ENCODE measurements at places on chromosomes 4 and X.

GRCh38 chrX:46208225-46208854 lies 336.9 kb downstream of the ZNF674 start:
- DNase-seq = peak; percentile 49

DNA sequence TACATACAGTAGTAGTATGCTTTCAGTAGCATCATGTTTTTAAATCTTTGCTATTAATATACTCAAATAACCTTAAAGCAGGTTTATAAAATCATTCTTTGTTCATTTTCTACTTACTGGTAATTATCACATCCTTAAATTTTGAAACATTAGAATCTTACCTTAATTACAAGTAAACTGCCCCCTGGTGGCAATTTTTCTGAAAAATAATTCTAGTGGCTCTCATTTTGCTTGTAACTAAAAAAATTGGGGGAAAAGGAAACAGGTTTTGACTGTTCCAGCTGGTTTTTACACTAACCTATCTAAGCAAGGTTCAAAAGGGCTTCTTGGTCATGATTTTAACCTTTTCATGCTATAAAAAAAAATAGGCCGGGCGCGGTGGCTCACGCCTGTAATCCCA lies 18.5 kb upstream of the DCAF4L1 start:
- DNase-seq = no peak

DNA sequence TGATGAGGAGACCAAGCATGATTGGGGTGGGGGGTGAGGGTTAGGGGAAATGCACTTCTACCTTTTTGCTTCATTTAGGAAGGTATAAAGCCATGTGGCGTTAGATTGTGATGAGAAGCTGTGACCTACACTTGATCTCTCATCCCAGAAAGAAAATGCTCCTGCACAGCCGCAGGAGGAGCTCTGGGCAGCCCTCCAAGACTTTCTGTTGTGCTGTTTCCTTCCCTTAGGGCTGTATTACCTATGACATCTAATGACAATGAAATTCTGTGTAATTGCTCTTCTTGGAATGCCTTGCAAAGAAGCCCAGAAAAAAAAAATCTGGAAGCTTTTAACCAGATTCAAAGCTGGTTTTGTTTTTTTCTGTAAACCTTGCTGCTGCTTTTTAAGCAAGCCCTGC lies 13.4 kb downstream of the PRPS2 start:
- DNase-seq = no peak

DNA sequence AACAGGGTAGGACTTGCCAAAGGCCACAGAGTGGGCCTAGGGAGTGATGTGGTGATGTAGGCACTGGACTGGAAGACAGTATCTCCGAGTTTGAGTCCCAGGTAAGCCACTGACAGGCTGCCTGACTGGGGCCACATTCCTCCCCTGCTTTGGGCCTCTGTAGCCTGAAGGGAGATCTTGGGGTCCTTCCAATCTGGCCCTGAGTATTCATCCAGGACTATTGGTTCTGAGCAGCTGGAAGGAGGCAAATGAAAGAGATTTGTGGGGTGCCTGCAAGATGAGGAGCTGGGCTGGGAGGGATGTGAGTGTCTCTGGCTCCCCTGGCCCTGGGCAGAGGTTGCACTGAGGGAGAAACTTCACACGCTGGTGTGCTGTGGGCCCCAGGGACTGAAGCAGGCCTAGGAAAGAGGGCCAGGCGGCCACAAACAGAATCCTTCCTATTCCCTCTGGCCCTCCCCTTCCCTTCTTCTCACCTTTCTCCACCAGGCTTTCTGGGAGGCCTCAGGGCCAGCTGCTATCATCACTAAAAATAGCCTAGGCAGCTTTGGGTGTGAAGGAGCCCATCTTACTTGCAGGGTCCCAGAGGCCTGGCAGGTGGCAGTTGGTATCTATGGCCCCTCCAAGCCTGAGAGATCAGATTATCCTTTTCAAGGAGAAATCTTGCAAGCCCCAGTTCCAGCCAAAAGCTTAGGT lies 70.1 kb downstream of the PJA1 start:
- no peak for DNase-seq

DNA sequence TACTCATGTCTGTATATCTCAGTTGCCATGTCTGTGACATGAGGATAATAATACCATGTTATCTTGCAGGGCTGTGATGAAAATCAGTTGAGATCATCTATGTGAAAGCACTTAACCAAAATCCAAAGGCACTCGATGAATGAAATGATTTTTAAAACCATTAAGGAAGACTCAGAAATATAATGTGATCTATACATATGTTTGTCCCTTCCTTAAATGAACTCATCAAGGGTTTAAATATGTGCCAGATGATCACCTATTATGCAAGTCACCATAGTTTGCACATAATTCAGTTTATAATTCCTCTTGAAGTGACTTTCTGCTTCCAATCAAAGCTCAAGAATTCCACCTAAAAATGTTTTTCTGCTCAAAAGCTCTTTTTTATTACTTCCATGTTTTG lies at the start of gene FOXR2:
Gene FOXR2, plus strand, starts transcription at position 301 of the 400 bp plus-strand sequence. CDS start 312 bp downstream, outside the sequence.
- no peak for DNase-seq

GRCh38 chrX:47129899-47130358 lies 14.6 kb downstream of the NDUFB11 start:
- no peak for DNase-seq

GRCh38 chr4:166252487-166253402 lies 379.7 kb downstream of the TLL1 start:
- DNase-seq = no peak

DNA sequence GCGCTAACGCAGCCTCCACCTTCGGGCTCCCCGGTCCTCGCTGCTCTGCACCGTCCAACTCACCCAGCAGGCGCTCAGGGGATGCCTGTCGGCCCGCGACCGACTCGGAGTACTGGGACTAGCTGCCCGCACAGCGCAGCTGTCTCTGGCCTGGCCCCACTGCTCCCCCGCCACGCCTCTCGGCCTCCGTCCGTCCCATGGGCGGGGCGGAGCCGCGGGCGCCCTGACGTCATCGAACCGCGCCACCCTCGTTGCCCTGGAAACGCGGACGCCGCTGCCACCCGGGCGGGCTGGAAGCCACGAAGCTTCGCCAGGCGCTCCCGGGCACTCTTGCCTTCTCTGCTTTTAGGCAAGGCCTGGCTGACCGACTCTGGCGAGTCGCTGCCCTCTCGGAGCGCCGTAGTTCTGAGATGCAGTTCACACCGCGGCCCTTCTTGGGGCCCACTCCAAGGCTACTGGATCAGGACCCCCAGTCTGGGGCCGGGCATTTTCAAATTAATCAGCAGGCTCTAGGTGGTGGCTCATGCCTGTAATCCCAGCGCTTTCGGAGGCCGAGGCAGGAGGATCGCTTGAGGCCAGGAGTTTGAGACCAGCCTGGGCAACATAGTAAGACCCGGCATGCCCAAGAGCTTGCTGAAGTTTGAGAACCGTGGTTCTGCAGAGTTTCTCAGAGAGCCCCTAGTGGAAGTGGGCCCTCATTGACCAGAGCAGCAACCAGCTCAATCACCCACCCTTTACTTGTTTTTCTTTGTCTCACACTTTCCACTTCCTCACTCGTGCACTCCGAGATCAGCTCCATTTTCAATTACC lies 12.0 kb downstream of the ACOX3 start:
- DNase-seq = peak; percentile 65

- DNase-seq = no peak
Observed at GRCh38 chrX:103797691-103798090, 21.1 kb downstream of the PLP1 start.

GRCh38 chr4:30245140-30245539 lies 475.0 kb upstream of the PCDH7 start:
- DNase-seq = no peak

DNA sequence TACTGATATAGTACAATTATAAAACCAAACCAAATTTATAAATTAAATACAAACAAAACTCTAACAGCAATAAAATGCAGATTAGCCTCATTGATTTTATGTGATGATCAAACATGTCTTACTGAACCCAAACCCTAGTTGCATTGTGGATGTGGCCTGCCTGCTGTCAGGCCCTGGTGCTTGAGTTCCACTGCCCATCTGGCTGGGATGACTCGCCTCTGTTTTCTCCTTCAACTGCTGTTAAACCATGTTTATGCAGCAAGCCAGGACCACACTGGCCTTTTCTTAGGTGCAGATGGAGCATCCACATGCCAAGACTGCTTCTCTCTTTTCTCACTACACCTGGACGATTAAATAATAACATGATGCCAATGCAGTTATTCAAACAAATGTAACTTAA lies 22.6 kb downstream of the NAP1L5 start:
- no peak for DNase-seq

- DNase-seq = peak; percentile 49
Observed at GRCh38 chr4:19807505-19807904, 444.2 kb upstream of the SLIT2 start.

DNA sequence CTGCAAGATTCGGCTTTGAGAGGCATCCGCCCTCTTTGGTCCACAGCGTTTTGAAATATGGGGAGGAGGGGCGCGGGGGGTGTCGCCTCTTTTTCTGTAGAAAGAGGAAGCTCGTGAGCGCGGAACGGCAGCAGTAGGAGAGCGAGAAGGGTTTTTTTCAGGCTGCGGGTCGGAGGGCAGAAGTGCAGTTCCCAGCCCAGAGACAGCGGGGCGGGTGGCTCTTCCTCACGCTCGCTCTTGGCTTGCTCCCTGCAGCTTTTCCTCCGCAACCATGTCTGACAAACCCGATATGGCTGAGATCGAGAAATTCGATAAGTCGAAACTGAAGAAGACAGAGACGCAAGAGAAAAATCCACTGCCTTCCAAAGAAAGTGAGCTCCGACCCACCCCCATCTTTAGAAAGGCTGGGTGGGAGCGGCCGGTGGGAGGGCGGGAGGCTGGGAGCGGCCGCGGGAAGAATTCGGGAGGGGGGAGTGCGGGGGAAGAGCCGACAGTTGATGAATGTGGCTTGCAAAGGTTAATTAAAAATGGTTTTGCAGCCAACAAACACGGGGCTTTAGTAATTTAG lies 1.2 kb downstream of the TMSB4X start:
- no peak for DNase-seq

DNA sequence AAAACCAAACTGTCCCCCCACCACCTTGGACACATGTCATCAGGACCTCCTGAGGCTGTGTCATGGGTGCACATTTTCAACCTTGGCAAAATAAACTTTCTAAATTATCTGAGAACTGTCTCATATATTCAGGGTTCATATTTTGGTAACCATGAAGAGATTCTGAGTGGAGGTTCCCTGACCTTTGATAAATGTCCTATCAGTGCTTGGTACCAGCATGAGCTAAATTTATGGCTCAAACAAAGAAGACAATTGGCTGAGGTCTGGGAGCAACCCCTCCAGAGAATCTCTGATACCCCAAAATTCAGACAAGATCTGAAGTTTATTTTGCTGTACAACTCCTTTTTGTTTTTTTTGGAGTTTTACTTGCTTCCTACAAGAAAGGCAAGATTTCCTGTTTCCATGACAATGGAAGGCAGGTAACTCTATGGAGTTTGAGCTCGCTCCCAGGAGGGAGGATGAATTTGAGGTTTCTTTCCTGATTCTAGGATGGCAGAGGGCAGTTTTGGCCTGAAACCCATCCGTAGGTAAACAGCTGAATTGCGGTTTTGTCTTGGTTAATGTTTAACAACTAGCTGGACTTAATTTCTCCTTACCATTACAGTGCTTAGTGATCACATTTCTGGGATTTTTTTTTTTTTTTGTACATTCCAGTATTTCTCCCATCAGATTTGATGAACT lies 14.5 kb downstream of the UGT2B15 start:
- no peak for DNase-seq

GRCh38 chrX:103704863-103705262 lies 5.8 kb upstream of the TMEM31 start:
- DNase-seq = no peak

- no peak for DNase-seq
Observed at GRCh38 chr4:70841951-70842350, 2.3 kb upstream of the GRSF1 start.

DNA sequence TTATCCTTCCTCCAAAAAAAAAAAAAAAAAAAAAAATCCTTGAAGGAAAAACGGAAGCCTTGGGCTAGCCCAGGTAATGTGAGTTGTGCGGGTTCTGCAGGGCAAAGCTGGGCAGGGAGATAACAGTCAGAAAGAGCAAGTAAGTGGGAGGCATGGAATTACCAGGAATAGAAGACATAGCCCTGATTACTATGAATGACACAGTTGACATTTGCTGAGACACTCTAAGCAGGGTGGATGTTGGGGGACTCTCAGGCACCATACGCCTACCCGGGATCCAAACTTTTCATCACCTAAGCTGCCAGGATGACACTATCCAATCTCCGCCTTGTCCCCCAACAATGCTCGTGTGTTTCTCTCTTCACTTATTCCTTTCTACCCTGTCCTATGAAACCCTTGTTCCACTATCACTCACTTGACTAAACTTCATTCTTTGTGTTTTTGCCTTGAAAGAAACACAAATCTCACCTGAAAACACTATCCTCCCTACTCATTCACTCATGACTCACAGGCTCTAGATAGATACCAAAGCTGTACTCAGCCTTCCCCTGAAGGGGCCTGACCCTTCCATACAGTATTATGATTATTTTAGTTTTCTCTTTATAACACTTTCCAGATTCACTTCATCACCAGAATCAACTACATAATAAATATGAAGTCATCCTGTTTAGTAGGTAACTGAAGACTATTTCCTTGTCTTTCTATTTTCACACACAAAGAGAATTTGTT lies 158.4 kb downstream of the INPP4B start:
- no peak for DNase-seq

DNA sequence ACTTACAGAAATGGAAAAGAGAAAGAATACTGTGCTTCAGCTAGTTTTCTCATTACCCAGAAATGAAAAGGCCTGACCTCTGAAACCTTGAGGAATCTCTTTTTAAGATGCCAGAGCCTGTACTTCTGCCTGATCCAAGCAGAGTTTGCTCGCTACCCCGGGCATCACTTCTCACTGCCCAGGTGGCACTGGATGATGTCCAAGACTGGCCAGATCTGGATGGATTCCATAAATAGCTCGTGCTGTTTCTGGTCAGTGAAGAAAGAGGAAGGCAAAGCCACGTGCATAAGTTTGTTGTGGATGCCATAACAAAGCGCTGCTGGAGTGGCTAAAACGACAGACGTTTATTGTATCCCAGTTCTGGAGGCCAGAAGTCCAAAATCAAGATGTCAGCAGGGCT lies 133.5 kb downstream of the TBL1X start:
- DNase-seq = no peak

GRCh38 chr4:39446842-39447573 lies 11.7 kb downstream of the RPL9 start:
- DNase-seq = peak; percentile 4

- no peak for DNase-seq
Observed at GRCh38 chr4:137896221-137896737, 345.9 kb downstream of the SLC7A11 start.

DNA sequence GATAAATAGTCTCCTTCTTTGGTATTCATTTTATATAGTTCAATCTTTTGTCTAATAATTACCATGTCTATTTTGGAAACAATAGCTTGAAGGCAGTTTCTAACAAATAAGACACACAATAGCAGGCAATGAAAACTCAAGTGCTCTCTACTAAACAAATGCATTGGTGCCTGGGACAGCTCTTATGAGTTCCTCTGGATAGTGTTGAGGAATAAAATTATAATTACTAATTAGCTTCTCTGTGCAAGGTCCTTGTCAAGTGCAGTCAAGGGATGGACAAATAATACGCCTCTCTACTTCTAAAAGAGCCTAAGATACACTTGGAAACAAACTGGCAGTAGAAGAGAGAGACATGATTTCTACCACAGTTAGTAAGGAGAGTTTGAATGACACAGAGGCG lies 229.0 kb upstream of the GLRA2 start:
- DNase-seq = no peak

GRCh38 chrX:118682258-118683014 lies 45.0 kb upstream of the IL13RA1 start:
- no peak for DNase-seq

- DNase-seq = no peak
Observed at GRCh38 chr4:94962484-94962883, 204.7 kb downstream of the BMPR1B start.

Measured in fibroblast of skin of left quadriceps (primary cell).